ENCODE measurements at places on chromosomes 2 and 18. TPM values are rescaled to one million over a fixed set of nuclear protein-coding genes. Genes with fewer than 3 reads are reported as not detected.

The SPEG gene
- total RNA-seq = 6.8 TPM

The PLGLB2 gene
- not detected for total RNA-seq

The AQP12B gene
- total RNA-seq = not detected

The LYG2 gene
- total RNA-seq = not detected

The SCN2A gene
- total RNA-seq = 0.89 TPM

The INHBB gene
- under 0.01 TPM for total RNA-seq

The TMEM247 gene
- total RNA-seq = not detected

The MARS2 gene
- 7.5 TPM for total RNA-seq

The KCNJ13 gene
- total RNA-seq = not detected

The ROCK2 gene
- total RNA-seq = 11.7 TPM

The IL36G gene
- not detected for total RNA-seq

The SP140 gene
- 0.25 TPM for total RNA-seq

The ZEB2 gene
- 12.4 TPM for total RNA-seq

The CTNNA2 gene
- total RNA-seq = not detected

The NRP2 gene
- 92.4 TPM for total RNA-seq

The ANKRD30B gene
- total RNA-seq = not detected

The VIL1 gene
- total RNA-seq = not detected

The CD302 gene
- 1.6 TPM for total RNA-seq

The HOXD1 gene
- total RNA-seq = 2.0 TPM

The COL4A3 gene
- under 0.01 TPM for total RNA-seq

The PDCD1 gene
- not detected for total RNA-seq

The KCNK3 gene
- 0.49 TPM for total RNA-seq

The UNC80 gene
- not detected for total RNA-seq

The HOXD3 gene
- 2.6 TPM for total RNA-seq

The CROCC2 gene
- not detected for total RNA-seq

The RFX8 gene
- total RNA-seq = 0.25 TPM

The ANKRD30BL gene
- total RNA-seq = not detected

The POTEJ gene
- total RNA-seq = not detected

The TP53I3 gene
- total RNA-seq = 46.9 TPM

The PAX8 gene
- 118 TPM for total RNA-seq

The UGT1A10 gene
- not detected for total RNA-seq

The C1QL2 gene
- not detected for total RNA-seq

The IFIH1 gene
- 6.3 TPM for total RNA-seq

The ZNF519 gene
- total RNA-seq = 1.9 TPM

The QPCT gene
- total RNA-seq = 23.2 TPM

The SAG gene
- not detected for total RNA-seq

The ABCG8 gene
- not detected for total RNA-seq

The MATN3 gene
- 9.9 TPM for total RNA-seq

The ANKRD29 gene
- 0.81 TPM for total RNA-seq

The KCNJ3 gene
- total RNA-seq = 0.13 TPM

The ACTG2 gene
- total RNA-seq = 8.6 TPM
